KBM-7 (cell line): ENCODE measurements at places on chromosomes 13 and 19.
A peak's percentile ranks its signal among the peaks of the same experiment; 100 is the strongest.

DNA sequence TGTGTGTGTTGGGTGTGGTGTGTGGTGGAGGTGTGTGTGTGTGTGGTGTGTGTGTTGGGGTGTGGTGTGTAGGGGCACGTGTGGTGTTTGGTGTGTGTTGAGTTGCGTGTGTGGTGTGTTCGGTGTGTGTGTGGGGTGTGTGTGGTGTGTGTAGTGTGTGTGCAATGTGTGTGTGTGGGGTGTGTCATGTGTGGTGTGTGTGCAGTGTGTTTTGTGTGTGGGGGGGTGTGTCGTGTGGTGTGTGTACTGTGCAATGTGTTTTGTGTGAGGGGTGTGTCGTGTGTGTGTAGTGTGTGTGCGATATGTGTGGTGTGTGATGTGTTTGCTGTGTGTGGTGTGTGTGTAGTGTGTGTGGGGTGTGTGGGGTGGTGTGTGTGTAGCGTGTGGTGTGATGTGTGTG, 6.0 kb upstream of the KPTN start:
- no peak for DNase-seq

DNA sequence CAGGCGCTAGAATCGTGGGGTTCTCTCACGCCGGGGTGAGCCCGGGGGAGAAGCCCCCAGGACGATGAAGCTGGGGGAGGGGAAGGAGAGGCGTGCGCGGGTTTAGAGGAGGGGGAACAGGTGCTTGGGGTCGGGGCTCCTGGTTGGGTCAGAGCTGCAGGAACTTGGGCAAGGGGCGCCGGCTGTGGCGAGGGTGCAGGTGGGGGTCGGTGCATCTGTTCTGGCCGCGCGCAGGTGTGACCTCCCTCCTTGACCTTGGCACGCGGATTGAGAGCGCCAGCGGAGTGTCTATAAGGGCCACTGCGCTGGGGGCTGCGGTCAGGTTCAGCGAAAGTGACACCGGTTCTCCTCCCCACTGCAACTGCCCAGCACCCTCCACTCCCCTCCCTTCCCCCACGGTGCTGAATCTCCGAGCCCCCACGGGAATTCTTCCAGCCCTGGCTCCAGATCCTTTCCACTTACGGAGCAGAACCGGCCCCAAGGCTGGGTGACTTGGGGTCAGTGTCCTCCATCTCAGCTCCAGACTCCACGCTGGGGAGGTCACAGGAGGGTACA, 618 bp downstream of the TMEM38A start:
- DNase-seq: peak; percentile 19

GRCh38 chr13:86986448-86986847, 684.7 kb upstream of the SLITRK5 start:
- DNase-seq: no peak

DNA sequence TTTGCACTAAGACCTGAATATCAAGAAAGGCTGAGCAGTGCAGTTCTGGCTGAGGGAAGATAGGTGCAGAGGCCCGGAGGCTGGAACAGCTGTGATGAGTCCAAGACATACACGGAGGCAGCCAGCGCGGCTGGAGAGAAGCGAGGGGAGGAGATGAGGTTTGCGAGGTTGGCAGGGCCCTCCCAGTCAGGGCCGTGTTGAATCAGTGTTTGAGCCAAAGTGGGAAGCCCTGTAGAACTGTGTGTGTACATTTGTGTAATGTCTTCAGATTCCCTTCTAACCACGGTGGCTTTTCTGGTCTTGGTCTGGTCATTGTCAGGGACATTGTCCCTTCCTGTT, 34.9 kb downstream of the PAK4 start:
- DNase-seq: no peak

- no peak for DNase-seq
Measured at GRCh38 chr13:42815681-42816080, 34.3 kb downstream of the FAM216B start.

DNA sequence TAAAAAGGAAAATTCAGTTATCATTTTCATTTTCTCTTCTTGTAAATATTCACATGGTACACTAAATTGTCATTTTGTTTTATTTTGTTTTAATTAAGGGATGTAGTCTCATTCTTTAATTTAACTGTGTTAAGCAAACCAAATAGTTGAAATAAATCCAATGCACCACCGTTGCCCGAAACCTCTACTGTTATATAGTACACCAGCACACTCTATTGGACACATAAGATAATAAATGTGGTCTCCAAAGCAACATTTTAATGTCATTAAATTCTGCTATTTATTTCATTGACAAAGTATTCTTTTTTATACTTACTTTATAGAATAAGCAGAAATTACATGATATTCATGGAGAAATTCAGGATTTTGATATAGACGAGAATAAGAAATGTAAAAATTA, 156.4 kb upstream of the FREM2 start:
- no peak for DNase-seq

DNA sequence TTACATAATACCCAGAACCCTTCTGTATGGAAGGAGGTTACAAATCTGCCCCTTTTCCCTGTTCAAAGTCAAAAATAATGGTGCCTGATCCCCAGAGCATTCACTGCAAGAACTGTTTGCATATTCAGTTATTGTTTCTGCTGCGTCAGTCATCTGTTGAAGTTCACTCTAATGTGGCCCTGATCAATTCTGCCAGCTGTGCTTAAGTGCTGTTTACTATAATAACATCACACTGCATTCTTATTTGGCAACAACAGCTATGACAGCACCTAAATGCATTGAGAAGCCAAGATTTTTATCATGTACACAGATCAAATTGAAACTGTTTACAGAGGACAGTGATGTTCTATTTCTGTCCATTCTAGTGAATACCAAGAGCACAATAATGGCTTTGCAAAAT, 115.9 kb downstream of the DACH1 start:
- DNase-seq: no peak

- peak; percentile 51 for DNase-seq
Measured at GRCh38 chr13:109698779-109699178, 87.6 kb downstream of the IRS2 start.

GRCh38 chr13:112969692-112970338, 801 bp downstream of the MCF2L start:
- DNase-seq: no peak

DNA sequence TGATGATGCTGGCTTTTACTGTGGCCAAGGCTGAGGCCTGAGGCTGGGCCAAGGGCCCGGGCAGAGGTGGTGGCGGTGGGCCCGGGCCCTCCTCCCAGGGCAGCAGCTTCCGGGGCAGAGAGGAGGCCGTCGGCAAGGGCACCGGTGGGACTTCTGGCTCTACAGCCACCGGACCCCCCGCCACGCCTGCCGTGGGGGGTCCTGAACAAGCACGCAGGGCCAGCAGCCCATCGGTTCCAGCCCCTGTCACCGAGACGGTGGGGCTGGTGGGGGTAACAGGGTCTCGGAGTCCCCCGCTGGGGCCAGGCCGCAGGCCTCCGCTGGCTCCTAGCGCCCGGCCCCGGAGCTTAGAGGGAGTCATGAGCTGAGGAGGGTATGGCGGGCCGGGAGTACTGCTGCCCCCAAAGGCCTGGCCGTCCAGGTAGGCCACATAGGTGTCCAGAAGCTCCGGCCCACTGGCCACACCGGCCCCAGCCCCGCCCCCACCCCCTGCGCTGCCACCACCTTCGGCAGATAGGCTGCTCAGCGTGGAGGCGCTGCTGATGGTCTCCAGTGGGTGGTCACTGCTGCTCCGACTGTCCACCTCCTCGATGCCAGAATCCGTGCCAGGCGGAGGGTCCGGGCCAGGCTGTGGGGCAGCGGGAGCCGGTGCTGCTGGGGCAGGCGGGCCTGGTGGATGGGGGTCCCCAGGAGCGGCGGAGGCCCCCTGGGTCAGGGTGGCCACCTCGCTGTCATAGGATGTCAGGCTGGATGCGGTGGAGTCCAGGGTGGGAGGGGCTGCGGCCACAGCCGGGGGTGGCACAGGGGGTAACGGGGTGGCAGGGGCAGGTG, 17.3 kb downstream of the C19orf81 start:
- DNase-seq: no peak

DNA sequence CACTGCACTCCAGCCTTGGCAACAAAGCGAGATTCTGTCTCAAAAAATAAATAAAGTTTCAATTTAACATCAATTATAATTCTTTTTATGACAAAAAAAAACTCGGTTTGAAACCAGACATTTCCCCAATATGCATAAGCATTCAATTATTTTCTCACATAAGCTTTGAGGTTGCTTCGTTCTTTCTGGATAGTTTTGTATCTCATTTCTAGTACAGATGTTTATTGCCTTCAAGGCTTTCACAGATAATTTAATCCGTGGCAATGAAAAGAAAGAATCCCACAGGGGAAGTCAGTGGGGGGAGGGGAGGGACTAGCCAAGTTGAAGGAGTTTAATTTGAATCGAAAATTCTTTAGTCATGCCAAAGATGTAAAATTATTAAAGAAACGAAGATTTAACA, 29.6 kb upstream of the TSC22D1 start:
- no peak for DNase-seq

DNA sequence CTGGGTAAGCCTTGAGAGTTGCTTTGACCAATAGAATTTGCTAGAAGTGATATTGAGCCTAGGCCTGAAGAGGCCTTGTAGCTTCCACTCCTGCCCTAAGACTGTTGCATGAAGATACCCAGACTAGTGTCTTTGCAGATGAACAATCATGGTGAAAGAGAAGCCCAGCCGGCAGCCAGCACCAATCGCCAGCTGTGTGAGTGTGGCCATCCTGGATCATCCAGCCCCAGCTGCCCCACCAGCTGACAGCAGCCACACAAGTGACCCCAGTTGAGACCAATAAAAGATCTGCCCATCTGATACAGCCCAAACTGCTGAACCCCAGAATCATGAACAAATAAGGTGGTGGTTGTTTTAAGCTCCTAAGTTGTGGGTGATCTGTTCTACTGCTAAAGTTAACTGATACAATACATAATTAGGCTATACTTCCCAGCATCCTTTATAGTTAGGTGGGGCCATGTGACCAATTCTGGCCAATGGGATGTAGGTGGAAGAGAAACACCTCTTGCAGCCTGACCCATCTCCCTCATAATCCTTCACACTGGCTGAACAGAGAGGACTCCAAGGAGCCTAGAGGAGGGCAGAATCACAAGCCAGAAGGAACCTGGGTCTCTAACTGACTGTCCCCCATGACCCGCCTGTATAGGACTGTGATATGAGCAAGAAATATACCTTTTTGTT, 9.4 kb upstream of the ZNF428 start:
- DNase-seq: no peak

DNA sequence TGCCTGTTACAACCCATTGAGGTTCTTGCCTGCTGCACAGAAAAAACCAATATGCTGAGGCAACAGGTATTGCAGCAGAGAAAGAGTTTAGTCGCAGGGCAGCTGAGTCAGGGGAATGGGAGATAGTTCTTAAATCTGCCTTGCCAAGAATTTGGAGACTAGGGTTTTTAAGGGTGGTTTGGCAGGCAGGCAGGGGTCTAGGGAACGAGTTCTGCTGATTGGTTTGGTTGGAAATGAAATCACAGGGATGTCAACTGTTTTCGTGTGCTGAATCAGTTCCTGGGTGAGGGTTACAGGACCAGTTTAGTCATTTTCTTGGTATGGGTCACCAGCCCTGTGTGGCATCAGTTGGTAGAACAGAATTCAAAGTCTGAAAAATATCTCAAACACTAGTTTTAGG, 36.6 kb downstream of the PDS5B start:
- no peak for DNase-seq

DNA sequence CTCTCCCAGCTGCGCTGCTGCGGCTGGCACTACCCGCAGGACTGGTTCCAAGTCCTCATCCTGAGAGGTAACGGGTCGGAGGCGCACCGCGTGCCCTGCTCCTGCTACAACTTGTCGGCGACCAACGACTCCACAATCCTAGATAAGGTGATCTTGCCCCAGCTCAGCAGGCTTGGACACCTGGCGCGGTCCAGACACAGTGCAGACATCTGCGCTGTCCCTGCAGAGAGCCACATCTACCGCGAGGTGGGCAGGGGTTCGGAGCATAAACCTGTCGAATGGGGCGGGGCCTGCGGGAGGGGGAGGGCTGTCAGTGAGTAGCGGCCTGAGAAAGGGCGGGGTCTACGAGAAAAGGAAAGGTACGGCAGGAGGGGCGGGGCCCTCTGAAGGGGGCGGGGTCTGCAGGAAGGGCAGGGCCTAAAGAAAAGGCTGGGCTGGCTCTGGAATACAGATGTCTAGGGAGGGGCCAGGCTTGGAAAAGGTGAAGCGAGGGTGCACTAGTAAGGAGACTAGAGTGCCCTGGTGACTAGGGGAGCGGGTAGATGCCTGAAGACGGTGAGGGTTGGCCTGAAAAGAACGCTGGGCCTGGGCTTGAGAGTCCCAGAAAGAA, 3.6 kb downstream of the CD37 start:
- no peak for DNase-seq

- DNase-seq: no peak
Measured at GRCh38 chr13:21872795-21873194, 201.9 kb downstream of the FGF9 start.

DNA sequence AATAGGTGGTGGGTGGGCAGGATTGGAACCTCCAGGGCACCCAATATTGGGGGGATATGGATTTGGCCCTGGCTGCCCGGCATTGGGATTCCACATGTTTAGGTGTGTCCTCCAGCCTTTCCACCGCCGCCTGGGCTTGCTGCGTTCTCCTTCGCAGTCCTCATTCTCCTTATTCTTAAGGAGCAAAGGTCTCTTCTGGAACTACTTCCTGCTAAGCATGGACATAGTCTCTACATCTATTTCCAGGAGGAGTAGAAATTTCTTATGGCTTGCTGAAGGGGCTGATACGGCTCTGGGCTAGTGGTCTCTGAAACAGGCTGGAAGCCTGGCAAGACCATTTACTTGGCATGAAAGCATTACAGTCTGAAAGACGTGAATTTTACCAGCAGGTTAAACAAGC, 9.2 kb upstream of the FCGBP start:
- DNase-seq: no peak
